Colonic mucosa (tissue), 4 donors: ENCODE measurements at places on chromosomes 2 and 18. TPM values are rescaled to one million over a fixed set of nuclear protein-coding genes. Genes with fewer than 3 reads are reported as not detected.

RBM43 gene
- 2.4 TPM for total RNA-seq

DNA sequence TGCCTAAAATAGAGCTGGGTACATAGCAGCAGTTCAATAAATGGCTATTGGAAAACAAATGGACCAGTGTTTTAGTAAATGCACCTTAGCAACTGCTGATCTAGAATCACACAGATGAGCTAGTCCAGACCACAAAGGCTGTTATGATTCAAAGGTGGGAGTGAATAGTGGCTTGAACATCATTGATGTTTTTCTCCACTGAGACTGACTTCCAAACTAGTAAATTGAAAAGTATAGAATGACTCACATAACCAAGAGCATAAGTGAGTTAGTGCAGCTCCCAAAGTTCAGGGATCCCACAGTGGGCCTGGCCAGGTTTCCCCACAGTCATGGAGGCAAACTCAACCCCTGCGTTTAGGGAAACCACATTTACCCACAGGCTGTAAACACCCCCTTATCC, 106.7 kb upstream of the YPEL5 start:
- H3K4me3 ChIP-seq: no peak overlapping the region
- H3K4me1 ChIP-seq: no peaks in the 10 kb centered on the region
- DNase-seq: no peak
- H3K27me3 ChIP-seq: no peaks in the 10 kb centered on the region
- no peak overlapping the region for H3K27ac ChIP-seq

- H3K4me3 ChIP-seq: no peak overlapping the region
- DNase-seq: no peak
- H3K4me1 ChIP-seq: no peaks in the 10 kb centered on the region
- no peak overlapping the region for H3K27ac ChIP-seq
- no peaks in the 10 kb centered on the region for H3K27me3 ChIP-seq
Observed at GRCh38 chr2:85995648-85996529, 107.1 kb upstream of the ST3GAL5 start.

PROM2 gene
- 63.4 TPM for total RNA-seq

AP1S3 gene
- 12.0 TPM for total RNA-seq

DNA sequence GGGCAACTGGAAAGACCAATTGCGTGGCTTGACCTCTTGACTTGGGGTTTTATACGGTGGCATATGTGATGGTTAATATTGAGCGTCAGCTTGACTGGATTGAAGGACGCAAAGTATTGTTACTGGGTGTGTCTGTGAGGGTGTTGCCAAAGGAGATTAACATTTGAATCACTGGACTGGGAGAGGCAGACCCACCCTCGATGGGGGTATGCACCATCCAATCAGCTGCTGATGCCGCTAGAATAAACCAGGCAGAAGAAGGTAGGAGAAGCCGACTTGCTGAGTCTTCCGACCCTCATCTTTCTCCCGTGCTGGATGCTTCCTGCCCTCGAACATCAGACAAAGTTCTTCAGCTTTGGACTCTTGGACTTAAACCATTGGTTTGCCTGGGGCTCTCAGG, 34.2 kb upstream of the YPEL5 start:
- no peak for DNase-seq
- H3K4me3 ChIP-seq: no peak overlapping the region
- H3K36me3 ChIP-seq: no peaks in the 10 kb centered on the region
- H3K4me1 ChIP-seq: no peaks in the 10 kb centered on the region
- no peaks in the 10 kb centered on the region for H3K27me3 ChIP-seq

THAP4 gene
- total RNA-seq: 68.0 TPM

PIKFYVE gene
- total RNA-seq: 18.2 TPM

MOB1A gene
- total RNA-seq: 124 TPM

GRCh38 chr18:53796040-53796729, 428.3 kb downstream of the MBD2 start:
- no peaks in the 10 kb centered on the region for H3K27me3 ChIP-seq
- peak; percentile 36 for DNase-seq
- H3K4me1 ChIP-seq: no peaks in the 10 kb centered on the region
- H3K36me3 ChIP-seq: no peaks in the 10 kb centered on the region
- H3K4me3 ChIP-seq: no peak overlapping the region

- no peak overlapping the region for H3K4me3 ChIP-seq
- H3K27me3 ChIP-seq: no peaks in the 10 kb centered on the region
- DNase-seq: no peak
- no peaks in the 10 kb centered on the region for H3K36me3 ChIP-seq
Observed at GRCh38 chr2:20299113-20299512, 51.5 kb downstream of the PUM2 start.

DNA sequence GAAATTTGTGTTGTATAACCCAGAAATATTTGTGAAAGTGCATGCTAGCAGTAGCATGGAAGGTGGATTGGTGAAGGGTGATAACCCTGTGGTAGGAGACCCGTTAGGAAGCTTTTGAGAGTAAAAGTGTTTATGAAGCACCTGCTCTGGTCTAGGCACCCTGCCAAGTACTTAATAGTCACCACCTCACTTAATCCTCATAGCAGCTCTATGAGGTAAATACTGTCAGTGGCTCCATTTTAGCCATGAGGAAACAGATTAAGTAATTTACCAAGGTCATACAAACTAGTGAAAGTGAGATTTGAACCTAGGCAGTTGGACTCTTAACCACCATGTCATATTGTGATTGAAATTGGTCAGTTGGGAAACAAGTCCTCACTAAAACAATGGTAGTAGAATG, 66.8 kb downstream of the TET3 start:
- H3K27ac ChIP-seq: no peak overlapping the region
- H3K36me3 ChIP-seq: no peaks in the 10 kb centered on the region
- H3K4me1 ChIP-seq: no peaks in the 10 kb centered on the region
- no peak for DNase-seq
- H3K27me3 ChIP-seq: no peaks in the 10 kb centered on the region
- no peak overlapping the region for H3K4me3 ChIP-seq

DNA sequence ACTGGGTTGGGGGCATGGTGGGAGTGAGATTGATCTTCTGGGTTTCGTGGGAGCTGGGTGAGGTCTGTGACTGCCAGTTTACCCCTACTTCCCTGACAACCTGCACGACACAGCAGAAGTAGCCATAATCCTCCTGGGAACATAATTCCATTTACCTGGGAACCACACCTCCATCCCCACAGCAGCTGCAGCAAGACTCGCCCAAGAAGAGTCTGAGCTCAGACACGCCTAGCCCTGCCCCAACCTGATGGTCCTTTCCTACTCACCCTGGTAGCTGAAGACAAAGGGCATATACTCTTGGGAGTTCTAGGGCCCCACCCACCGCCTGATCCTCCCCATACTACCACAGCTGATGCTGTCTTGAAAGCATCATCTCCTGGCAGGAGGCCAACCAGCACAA, 43.8 kb downstream of the FLACC1 start:
- H3K4me1 ChIP-seq: no peaks in the 10 kb centered on the region
- no peak overlapping the region for H3K27ac ChIP-seq
- H3K4me3 ChIP-seq: no peak overlapping the region
- H3K36me3 ChIP-seq: no peaks in the 10 kb centered on the region
- H3K27me3 ChIP-seq: no peaks in the 10 kb centered on the region

YES1 gene
- 56.3 TPM for total RNA-seq

ACP1 gene
- 92.5 TPM for total RNA-seq

DNA sequence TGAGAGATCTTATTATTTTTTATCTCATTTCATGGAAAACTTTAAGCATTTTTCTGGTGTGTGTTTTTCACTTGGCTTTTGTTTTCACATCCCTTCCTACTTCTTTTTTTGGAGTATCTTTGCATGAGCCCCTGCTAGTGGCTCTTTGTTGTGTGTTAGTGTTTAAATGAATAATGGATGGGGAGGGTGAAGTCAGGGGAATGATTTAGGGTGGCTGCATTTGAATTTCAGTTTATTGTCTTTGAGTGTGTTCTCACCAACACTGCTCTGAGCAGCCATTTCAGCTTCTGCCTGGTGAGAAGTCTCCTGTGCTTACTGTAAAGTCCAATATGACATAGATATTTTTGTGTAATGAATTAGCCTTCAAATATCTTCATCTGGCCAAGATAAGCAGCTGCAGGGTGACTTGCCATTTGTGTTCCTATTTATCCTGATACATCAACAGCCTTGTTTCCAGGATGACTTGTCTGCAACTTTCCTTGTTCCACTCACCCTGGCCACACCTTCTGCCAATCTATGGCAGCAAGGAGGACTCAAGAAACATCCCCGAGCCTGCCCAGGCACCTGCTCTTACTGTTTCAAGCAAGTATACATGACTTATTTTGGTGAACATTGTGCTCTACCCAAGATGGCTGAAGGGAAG, 182.6 kb downstream of the PDE11A start:
- no peaks in the 10 kb centered on the region for H3K4me1 ChIP-seq
- H3K27ac ChIP-seq: no peak overlapping the region
- H3K27me3 ChIP-seq: no peaks in the 10 kb centered on the region
- no peaks in the 10 kb centered on the region for H3K36me3 ChIP-seq
